Upper lobe of left lung (tissue), 6 donors: ENCODE measurements at places on chromosomes 1 and 21.

GRCh38 chr1:14623090-14623489 lies 24.6 kb downstream of the KAZN start:
- no peak for DNase-seq

GRCh38 chr1:245663841-245664240 lies 509.1 kb downstream of the KIF26B start:
- no peak for DNase-seq

DNA sequence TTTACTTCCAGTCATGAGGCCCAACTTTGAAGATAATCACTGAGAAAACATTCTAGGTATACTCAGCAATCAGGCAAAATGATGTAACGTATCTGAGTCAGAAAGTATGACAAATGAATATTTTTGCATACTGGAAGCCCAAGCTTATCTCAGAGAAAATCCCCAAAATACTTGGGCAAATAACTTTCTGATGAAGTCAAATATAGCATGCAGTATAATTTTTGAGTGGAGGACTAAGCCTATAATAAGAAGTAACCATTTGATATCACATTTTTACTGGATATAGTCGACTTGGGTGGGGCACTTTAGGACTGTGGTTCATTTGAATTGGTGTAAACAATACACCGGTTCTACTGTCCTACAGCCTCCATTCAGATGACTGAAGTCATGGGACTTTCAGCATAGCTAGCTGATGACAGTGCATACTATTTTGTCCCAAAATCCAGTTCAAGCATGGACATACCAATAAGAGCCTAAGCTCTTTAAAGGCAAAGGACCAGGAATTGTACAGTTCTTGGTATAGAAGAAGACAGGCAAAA lies 2.3 kb upstream of the GADD45A start:
- DNase-seq, result no peak

DNA sequence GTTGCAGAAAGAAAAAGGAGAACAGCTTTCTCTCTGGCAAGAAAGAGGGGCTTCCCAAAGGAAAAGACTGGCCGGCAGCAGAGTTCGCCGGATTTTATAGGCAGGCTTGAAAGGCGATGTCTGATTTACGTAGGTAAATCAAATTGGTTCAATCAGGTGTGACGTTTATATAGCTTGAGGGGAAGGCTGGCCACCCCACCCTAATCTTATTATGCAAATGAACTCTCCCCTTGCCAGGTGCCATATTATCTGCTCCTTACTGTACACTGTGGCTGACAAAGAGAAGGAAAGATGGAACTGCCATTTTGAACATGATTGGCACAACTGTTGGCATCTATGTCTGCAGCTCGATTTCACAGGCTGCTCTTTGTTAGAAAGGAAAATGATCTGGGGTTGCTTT lies 16.8 kb upstream of the INTS3 start:
- no peak for DNase-seq

- no peak for DNase-seq
Measured at GRCh38 chr1:24384251-24385090, 29.1 kb downstream of the STPG1 start.

DNA sequence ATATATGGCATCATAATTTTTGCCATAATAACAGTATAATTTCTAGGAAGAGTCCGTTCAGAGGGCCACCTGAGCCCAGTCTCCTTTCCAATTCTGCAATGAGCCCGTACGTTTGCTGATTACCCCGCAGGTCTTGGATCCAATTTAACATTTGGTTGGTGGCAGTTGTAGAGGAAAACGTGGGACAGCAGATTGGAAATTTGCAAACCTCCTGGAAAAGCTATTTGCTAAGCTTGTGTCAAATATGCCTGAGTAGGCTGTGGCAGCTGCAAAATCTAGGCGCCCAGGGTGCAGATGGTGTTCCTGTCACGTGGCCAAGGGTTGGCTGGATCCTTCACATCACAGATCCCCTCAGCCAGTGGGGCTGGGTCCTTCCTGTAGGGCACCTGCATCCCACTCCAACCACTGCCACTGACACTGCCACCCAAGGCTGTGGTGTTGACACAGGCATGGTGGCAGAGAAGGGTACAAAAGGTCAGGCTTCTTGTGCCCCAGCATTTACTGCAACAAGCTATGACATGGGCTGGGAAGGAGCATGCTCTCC lies 174.8 kb upstream of the SYT6 start:
- DNase-seq, result no peak

- no peak for DNase-seq
Measured at GRCh38 chr1:114025609-114026401, 46.5 kb downstream of the OLFML3 start.

DNA sequence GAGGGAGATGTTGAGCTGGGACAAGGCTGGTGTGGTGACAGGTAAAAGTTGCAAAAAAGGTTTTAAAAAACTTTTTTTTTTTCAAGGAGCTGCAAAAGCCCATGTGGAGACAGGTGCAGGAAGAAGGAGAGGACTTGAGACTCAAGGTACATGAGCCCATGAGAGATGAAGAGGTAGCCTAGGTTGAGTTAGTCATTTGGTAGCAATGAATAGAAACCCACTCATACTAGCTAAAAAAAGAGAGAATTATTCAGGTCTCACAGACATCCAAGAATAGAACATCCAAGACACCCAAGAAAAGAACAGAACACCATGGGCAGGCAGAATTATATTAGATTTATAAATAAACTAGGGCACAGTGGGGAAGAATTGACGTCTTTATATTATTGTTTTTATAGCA lies 65.1 kb downstream of the PCP4 start:
- no peak for DNase-seq

DNA sequence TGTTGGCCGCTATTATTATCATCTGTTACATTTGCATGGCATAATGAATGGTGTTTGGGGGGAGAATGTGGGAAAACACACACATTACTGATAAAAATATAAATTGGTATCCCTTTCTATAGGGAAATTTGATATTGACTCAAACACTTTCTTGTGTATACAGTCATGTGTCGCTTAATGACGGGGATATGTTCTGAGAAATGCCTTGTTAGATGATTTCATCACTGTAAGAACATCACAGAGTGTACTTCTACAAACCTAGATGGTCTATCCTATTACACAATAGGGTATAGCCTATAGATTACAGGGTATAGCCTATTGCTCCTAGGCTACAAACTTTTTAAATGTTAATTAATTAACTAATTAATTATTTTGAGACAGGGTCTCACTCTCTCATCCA lies 67.2 kb upstream of the B3GALNT2 start:
- no peak for DNase-seq

DNA sequence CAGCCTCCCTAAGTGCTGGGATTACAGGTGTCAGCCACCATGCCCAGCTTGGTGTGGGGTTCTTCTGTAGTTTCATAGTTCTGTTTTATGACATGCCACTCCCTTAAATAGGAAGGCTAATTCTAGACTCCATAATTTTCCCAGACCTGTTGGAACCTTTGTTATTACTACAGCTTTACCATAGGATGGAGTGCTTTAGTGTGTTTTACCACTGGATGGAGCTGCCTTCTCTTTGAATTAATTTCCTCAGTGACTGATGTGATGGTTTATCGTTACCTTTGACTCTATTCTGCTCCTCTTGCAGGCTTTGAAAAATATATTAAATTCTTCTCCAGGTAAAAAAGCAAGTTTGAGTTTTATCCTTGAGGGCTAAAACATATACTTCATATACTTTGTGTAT lies 84.6 kb upstream of the NEK7 start:
- no peak for DNase-seq

DNA sequence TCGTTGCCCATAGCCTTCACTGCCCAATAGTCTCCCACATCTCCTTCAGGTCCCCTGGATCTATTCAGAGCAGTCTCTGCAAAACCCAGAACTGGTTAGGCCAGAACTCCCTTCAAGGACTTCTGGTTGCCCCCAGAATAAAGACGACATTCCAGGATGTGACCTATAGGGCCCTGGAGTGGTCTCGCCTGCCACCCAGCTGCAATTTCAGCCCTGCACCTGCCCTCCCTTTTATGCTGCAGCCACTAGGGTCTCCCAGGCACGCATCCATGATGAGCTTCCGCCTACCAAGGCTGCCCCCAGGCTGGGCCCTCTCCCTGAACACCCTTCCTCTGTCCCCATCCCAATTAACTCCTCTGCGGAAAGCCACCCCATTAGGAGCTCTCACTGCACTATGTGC lies 7.2 kb upstream of the TSPEAR start:
- no peak for DNase-seq

DNA sequence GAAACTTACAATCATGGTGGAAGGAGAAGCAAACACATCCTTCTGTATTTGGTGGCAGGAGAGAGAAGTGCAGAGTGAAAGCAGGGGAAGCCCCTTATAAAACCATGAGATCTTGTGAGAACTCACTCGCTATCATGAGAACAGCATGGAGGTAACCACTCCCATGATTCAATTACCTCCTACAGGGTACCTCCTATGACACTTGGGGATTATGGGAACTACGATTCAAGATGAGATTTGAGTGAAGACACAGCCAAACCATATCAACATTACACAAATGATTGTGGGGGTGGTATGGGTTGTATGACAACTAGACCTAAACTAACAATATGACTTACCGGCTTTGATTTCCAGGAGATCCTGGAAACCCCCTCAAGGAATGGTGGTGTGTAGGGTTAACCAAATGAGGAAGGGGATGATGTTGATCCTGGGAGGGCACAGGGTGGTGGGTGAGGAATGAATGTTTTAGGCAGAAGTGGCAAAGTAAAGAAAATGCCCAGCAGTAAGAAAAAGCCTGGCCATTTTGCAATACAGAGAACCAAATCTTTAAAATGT lies 80.5 kb downstream of the FGGY start:
- no peak for DNase-seq

DNA sequence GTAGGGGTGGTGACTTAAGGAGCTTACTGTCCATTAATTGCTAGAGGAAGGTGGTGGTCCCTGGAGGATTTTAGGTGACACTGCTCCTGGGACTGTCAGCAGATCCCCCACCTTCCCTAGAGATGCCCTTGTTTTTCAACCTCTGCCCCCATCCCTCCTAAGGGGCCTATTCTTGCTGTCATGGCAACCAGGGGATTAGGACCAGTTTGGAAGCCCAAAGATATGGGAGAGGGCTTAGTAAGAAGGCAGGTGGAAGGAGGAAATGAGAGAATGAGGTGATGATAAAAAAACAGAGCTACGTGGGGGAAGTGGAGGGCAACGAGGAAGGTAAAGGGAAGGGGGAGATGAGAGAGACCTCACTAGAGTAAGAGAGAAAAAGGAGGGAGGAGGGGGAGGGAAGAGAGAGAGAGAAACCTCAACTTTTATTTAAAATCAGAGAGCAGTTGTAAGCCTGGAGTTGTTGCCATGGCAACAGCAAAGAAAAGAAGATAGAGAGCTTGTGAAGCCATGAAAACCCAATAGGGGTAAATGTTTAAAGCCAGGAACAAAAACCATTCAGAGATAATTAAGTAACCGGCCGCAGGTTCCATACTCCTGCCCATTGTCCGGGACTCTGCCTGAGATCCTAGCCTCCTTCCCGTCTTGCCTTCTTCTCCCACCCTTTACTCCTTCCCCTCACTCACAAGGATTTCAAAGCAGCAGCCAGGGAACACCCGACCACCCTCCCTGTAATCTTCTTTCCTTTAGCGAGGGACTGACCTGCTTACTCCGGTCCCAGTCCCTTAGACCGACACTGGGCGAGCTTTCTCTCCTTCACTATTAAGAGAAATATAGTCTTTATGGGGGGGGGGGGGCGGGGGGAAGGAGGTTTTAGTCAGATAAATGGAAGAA lies 20.6 kb downstream of the KIRREL1 start:
- no peak for DNase-seq

GRCh38 chr1:204413170-204413535 lies 1.5 kb upstream of the PPP1R15B start:
- DNase-seq, result no peak

- DNase-seq, result no peak
Measured at GRCh38 chr21:34979383-34979782, 69.7 kb downstream of the RUNX1 start.

DNA sequence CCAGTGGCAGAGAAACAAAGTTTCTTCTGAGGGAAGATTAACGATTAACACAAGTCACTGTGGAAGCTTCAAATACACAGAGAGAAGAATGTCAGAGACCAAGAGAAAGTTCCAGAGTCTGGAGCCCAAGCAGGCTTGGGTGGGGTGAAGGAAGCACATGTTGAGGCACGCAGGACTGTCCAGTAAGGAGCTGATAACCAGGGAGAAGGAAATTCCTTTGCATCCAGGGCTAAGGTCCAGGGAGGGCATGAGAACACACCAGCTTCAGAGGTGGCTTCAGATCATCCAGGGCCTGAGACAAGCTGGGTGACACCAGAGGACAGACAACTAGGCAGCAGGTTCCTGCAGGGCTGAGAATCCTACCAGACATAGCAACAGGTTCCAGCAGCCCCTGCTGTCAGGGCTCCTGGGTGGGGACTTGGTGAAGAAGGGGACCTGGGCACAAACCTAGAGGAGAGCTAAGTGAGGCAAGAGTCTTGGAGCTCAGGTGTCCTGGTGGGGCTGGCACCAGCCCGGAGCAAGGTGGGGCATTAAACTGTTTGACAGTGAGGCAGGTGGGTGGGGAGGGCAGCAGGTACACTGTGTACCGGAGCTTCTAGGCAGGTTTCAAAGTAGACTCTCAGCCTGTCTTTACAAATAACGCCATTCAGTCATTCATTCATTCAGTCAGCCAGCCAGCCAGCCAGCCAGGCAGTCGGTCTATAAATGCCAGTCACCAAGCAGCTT lies 2.6 kb upstream of the SPRR1A start:
- DNase-seq, result no peak

GRCh38 chr21:44432841-44433790 lies 22.2 kb upstream of the LRRC3 start:
- peak; percentile 52 for DNase-seq

GRCh38 chr1:229839800-229840199 lies 213.8 kb downstream of the URB2 start:
- no peak for DNase-seq

DNA sequence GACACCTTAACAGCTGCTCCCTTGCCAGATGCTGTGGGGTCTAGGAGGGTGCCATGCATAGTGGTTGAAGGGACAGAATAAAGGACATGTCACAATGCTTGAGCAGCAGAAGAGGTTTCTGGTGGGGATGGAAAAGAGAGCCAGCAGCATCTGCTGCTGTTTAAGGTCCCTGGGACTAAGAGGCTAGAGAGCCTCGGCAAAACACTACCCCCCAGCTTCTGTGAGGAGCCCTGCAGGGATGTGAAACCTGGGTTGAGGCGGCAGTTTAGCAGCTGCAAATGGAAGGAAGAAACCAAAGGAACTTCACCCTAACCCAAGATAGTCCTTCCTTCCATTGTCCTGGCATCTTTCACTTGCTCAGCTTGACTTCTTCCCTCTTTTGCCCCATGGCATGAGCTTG lies 39.4 kb downstream of the PLXNA2 start:
- no peak for DNase-seq

GRCh38 chr1:54610048-54610447 lies 13.3 kb downstream of the FAM151A start:
- no peak for DNase-seq
